Activated CD4-positive, alpha-beta T cell treated with anti-CD3 and anti-CD28 coated beads for 24 hours (primary cell): ENCODE measurements at places on chromosomes 2 and 18.

GRCh38 chr2:9139491-9140443, 66.8 kb upstream of the ASAP2 start:
- DNase-seq = peak; percentile 72

DNA sequence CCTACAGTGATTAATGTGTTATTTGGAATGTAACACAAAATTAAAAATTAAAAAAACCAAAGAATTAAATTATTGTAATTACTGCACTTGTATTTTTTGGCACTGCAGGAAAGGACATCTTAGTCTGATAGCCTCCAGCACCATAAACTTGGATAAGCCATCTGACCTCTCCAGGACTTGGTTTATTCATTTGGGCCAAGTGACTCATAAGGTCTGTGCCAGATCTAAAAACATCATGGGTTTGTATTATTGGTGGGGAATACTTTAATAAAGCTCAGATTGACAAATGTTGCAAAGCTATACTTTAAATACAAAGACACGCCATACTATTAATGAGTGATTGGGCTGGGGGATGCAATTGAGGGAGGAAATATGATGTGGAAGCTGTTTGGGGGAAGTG, 225.2 kb downstream of the ZNF521 start:
- DNase-seq = no peak

- no peak for DNase-seq
Measured at GRCh38 chr2:43751476-43751990, 22.3 kb upstream of the DYNC2LI1 start.

DNA sequence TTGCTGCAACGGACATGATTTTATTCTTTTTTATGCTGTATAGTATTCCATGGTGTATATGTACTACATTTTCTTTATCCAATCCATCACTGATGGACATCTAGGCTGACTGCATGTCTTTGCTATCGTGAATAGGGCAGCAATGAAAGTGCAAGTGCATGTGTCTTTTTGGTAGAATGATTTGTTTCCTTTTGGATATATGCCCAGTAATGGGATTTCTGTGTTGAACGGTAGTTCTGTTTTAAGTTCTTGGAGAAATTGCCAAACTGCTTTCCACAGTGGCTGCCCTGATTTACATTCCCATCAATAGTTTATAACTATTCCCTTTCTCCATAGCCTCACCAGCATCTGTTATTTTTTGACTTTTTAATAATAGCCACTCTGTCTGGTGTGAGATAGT, 99.7 kb upstream of the CRIM1 start:
- DNase-seq = no peak

DNA sequence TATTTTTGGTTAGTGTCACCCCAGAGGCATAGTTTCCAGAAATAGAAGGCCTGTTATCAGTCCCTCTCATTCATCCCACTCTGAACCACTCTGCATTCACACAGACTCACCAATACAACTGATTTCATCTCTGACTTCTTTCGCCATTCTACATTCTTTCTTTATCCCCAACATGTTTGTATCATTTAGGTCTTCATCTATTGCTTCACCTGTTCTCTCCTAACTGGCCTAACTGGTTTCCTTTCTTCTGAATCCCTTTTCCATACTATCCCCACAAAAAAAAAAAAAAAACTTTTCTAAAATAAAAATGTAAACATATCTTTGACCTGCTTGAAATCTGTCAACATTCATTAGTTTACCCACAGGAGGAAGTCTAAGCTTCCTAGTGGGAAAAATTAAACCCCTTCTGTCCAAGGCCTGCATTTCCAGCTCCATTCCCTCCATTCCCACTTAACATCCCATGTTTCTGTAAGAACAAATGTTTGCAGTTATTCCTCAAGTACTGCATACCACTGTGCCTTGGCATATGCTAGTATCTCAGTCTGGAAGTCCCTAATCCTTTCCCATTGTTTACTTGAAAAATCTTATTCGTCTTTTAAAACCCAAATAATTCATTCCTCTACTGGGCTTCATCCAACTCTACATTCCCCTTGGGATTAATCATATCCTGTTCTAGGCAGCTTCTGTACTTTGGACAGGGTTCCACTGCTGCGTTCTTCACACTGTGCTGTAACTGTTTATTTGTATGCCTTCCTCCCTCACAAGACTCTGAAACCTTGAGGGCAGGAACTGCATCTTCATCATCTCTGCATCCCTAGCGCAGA, 68.5 kb downstream of the FIGN start:
- no peak for DNase-seq

GRCh38 chr2:236162882-236163470, 5.2 kb downstream of the GBX2 start:
- no peak for DNase-seq

GRCh38 chr2:157897106-157897971, 21.2 kb upstream of the ACVR1 start:
- DNase-seq = no peak

DNA sequence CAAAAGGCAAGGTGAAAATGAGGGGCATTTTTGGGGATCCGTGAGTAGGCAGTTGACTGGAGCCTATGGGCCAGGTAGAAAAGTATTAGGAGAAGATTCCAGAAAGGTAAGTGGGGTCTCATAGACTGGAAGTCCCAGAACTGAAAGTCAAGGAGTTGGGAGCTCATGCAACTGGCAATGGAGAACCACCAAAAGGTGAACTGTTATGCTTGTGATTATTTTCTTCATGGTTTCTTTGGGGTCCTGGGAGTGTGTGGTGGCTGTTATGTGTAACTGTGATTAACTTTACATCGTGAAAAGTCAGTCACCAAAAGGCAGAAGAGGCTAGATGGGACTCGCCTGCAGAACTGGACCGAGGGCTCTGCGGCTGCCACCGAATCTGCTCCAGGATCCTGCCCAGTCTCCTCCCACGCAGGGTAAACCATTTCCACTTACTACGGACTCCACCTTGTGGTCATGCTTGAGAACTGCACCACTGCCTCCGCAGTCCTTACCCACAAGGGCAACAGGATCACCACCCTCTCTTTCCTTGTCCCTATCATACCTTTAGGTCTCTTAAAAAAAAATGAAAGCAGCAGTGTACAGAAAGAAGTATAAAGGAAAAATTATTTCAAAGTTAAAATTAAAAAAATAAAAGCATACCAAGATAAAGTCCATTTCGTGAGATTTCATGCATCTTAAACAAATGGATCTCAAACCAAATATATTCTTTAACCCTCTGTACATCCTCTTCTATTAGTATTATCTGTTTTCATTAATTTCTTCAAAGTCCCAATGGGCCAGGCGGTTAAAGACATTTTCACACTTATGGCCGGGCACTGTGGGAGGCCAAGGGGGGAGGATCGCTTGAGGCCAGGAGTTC, 15.6 kb upstream of the CEP68 start:
- peak; percentile 63 for DNase-seq

DNA sequence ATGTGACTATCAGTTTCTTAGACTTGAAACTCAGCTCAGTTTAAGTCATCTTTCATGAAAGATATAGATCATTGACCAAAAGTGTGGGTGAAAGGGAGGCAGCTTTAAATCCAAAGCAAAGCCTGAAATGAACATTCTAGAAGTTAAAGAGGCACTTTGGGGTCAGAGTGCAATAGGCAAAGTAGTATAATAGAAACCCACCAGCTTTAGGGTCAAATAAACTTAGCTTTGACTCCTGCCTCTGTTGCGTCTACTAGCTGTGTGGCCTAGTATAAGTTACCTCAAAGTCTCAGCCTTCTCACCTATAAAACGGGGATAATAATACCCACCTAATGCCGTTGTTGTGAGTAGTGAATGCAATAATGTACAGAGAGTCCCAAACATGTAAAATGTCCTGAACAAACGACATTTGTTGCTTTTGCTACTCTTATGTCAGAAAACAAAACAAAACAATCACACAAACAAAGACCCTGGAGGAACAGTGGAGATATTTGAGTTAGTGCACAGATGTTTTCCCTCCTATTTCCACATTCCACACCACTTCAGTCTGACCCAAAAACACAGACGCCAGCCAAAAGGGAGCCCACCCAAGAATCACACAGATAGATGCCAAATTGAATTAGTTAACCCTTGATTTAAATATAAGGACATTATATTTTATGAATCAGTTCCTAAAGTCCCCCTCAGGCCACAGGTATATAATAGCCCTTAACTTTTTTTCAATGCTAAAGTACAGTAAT, 657.0 kb downstream of the ARHGAP15 start:
- DNase-seq = no peak
